ENCODE measurements at places on chromosomes 12 and 14.

GRCh38 chr12:11209113-11209512, 22.4 kb upstream of the TAS2R42 start:
- no peak for DNase-seq

DNA sequence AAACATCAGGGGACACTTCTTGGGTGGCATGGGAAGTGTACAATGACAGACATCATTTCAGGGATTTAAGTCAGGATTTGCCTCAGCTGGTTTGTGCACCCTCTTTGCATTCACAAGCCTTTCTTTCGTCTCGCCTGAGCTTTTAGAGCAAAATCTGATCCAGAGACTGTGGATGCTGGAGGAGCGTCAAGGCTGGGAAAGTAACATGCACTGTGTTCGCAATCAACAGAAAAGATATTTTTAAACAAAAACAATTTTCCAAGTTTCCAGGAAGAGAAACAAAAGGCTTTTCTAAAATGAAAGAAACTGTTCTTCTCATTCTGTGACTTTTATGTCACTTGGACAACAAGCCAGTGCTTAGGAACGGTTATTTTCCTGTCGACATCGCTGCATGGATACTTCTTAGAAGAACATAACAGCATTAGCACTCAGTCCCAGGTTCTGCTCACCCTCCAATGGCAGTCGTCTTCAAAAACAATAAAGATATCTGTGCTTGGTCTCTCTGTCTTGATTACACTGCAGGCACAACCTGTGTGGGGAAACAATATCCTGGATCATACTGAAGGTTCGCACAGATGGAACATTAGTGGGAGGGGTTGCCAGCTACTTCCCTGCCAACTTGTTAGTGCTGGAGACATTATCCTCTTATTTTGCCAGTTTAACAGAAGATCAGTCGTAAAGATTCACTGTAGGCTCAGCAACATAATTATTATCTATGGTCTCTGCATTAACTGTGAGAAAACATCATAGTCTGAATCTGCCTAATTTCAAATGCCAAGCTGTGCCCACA, 403.3 kb upstream of the ATP2B1 start:
- no peak for DNase-seq

DNA sequence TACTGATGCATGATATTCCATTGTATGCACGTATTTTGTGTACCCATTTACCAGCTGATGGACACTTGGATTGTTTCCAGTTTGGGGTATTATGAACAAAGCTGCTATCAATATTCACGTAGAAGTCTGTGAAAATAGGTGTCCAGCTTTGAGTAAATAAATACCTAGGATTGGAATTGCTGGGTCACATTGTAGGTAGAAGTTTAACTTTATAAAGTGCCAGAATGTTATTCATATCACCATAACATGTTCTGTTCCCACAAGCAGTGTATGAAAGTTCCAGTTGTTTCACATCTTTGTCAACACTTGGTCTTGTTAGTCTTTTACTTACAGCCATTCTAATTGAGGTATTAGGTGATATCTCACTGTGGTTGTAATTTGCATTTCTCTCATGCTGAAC, 108.0 kb upstream of the METAP2 start:
- DNase-seq = no peak

DNA sequence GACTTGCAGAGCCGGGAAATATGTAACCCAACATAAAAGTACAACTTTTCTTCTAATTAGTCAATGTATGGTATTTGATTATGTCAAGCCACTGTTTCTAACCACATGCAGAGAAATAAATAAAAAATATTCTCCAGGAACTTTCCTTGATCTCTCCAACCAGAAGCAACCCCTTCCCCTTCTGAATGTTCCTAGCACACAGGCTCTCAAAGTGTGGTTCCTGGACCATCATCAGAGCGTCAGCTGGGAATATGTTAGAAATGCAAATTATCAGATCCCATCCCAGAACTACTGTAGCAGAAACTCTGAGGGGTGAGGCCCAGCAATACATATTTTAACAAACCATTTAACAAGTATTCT, 21.0 kb upstream of the ITPR2 start:
- DNase-seq = no peak

GRCh38 chr14:101074196-101075024, 170.9 kb upstream of the RTL1 start:
- no peak for DNase-seq

- DNase-seq = no peak
Measured at GRCh38 chr14:62428429-62429203, 616.6 kb downstream of the KCNH5 start.

GRCh38 chr14:105865904-105866840, 339.8 kb downstream of the TMEM121 start:
- no peak for DNase-seq

- DNase-seq = no peak
Measured at GRCh38 chr12:3441435-3441834, 49.6 kb upstream of the PRMT8 start.

DNA sequence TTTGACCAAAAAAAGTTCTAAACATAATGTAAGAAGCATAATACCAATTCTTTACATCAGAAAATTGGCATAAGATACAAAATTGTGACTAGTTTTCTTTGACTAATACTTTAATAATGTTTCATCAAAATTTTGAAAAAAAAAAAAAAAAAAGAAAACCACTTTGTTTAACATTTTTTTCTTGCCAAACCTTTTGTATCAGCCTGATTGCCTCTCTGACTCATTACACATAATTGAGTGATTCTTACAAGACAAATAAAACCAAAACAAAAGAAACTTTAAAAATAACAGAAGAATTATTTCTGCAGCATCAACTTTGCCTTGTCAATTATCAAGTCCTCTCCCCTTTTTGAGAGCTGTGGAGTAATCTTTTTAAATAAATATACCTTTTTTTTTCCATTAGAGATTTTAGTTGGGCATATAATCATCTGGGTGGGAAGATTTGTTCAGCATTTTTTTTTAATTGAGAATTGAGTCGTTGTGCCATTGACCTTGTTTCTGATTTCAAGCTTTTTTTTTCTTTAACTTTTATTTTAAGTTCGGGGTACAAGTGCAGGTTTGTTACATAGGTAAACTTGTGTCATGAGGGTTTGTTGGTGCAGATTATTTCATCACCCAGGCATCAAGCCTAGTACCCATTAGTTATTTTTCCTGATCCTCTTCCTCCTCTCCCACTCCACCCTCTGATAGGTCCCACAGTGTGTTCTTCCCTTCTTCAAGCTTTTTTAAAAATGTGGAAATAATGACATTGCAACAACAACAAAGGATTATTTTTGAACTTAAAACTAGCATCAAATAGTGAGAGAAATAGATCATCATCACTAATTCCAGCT, 45.8 kb upstream of the HMGA2 start:
- DNase-seq = no peak

GRCh38 chr12:8887285-8887715, 27.0 kb upstream of the PHC1 start:
- DNase-seq = no peak

- DNase-seq = no peak
Measured at GRCh38 chr14:69055999-69056788, 77.1 kb upstream of the ACTN1 start.

GRCh38 chr14:53060046-53060445, 93.1 kb downstream of the DDHD1 start:
- no peak for DNase-seq

GRCh38 chr12:10301103-10301502, 6.6 kb upstream of the KLRD1 start:
- DNase-seq = no peak

GRCh38 chr12:26188127-26188526, 7.2 kb upstream of the SSPN start:
- no peak for DNase-seq

DNA sequence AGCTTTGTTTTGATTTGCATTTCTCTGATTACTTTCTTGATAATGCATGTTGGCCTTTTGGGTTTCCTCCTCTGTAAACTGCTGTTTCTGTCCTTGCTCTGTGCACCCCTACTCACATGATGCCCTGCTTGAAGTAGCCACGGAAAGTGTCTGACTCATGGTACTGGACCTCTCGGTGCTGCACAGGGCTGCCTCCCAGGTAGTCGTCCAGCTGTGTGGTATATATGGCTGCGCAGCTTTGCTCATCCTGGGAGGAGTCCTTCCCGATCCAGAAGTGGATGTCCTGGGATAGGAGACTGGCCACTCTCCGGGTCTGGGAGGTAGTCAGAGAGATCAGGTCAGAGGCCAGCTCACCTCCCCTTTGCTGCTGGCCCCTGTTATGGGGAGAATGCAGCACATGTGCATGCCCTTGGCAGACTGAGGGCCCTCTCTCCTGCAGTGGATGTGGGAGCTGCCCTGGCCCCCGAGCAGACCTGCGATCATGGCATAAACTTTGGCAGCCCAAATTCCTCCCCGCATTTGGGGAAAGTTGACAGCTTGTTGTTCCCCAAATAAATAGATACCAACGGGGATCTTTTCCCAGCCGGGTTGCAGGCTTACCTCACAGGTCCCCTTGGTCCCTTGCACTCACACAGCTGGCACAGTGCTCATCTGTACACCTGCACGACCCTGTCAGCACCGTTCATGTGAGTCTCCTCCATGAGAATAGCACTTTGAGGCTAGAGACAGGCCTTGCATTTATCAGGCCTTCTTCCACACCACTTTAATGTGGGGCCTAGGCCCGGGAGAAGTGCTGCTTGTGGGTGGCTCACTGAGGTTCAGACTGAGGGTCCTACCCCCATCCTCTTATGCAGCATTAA, 5.2 kb downstream of the AVIL start:
- DNase-seq = no peak

- DNase-seq = no peak
Measured at GRCh38 chr12:94143951-94144350, 4.4 kb upstream of the PLXNC1 start.

- DNase-seq = no peak
Measured at GRCh38 chr12:132222096-132222807, 78.0 kb downstream of the NOC4L start.

GRCh38 chr12:82966001-82966559, 279.4 kb downstream of the TMTC2 start:
- no peak for DNase-seq

DNA sequence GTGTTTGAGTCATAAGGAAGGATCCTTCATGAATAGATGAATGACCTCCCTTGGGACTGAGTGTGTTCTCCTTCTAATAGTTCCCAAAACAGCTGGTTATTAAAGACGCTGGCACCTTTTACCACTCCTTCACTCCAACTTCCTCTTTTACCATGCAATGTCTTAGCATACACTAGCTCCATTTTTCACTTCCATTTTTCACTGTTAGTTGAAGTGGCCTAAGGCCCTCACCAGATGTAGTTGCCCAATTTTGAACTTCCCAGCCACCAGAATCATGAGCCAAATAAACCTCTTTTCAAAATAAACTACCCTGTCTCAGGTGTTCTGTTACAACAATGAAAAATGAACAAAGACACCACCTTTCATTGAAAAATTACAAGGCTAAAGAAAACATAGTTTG, 64.7 kb downstream of the GPR65 start:
- DNase-seq = no peak

- DNase-seq = no peak
Measured at GRCh38 chr14:72222046-72222445, 289.8 kb downstream of the RGS6 start.

DNA sequence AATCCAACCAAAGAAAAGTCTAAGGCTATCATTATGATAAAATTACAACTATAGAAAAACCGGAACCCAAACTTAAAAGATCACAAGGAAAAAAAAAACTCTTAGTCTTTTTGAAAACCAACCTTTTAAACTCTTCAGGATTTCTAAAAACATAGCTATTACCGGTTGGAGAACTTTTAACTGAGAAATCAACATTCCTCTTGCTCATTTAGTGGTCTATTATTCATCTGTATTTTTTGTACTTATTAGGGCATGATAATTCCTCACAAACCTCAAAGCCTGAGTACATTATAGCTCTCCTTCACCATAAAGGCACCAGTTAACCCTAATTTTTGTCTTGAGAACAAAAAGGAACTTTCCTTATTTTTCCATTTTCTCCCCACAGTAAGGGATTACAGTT, 10.4 kb downstream of the LUM start:
- DNase-seq = no peak

DNA sequence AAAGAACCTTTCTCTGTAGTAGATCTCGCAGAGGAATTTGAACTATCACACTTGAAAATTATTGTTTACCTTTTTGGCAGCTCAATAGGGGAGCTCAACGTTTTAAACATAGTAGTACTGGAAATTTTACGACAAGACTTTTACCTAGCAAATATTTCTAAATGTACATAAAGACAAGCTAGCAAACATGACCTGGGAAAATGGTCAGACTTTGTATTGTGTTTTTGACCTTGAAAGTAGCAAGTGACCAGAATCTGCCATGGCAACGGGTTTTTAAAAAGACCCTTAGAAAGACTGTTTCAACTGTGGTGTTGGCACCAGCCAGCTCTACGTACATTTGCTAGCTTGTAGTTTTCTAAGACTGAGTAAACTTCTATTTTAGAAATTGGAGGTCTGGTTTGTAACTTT, 20.2 kb upstream of the A2M start:
- DNase-seq = no peak
